Activated T-cell treated with anti-CD3 and anti-CD28 coated beads, Interleukin-2, amount 50 U/mL, for 4 hours (primary cell): ENCODE measurements at places on chromosomes 3 and 15.

- DNase-seq = no peak
These were observed 141.4 kb downstream of the TBL1XR1 start for GRCh38 chr3:177055605-177056571.

GRCh38 chr15:55587321-55588069, 650 bp downstream of the PYGO1 start:
- no peak for DNase-seq

DNA sequence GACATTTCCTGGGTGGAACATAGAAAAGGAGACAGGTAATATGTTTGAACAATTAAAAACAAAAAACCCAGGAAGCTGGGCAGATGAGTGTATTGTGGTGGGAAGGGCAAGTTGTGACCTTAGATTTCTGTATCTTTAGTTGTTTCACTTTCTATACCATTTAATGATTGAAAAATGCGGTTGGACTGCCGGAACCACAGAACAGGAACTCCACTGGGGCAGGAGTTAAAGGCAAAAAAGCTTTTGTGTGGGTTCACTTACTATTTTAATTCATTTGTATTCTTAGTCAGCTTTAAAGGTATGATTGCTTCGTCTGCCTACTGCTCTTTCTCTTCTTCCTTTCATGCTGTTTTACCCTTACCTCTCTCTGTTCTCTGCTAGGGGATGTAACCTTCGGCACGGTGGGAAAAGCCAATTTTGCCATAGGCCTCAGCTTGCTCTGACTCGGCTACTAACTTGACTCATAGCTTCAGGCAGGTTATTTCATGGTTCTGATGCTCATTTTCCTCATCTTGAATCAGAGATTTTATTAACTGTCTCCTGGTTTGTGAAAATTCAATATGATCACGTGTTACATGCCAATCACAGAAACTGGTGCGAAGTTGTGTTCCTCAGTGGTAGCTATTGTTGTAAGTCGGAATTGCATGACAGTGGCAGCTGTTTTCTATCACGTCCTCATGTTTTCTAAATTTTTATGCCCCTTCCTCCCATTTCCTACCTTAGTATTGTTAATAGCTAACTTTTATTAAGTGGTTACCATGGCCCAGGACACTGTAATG, 1.6 kb upstream of the MCTP2 start:
- peak; percentile 26 for DNase-seq

DNA sequence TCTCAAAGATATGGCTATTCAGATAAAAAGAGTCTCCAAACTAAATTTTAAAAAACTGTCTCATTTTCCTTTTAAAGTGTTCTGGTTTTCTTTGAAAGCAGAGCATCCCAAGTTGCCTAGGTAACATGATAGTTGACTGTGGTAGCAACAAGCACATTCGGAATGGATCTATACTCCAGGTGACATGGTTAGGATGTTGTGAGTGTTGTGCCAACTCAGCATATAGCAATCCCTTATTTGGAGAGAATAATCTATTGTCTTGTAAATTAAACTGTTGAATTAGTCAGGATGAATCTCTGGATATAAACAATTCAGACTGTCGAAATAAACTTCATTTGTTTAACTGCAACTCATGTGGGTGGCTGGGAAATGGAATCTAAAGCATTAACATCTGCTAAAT, 418.6 kb downstream of the TUSC7 start:
- DNase-seq = no peak

- DNase-seq = no peak
These were observed 7.2 kb downstream of the PLA1A start for GRCh38 chr3:119604878-119605277.

- DNase-seq = no peak
These were observed 239.9 kb downstream of the CPNE4 start for GRCh38 chr3:131794766-131795388.

DNA sequence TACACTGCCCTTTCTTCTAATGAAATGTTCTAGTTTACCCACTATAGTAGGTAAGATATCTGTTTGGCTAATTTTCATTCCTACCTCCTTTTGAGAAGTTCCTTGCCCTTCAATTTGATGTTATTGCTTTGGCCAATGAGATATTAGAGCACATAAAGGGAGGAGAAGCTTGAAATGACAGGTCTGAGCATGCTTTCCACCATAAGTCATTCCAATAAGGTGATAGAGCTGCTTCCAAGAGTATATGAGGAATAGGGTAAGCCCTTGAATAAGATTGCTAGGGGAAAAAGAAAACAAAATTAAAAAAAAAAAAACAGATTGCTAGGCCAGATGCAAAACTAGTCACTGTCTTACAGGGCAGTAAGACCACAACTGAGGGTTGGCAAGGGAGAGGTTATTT, 78.9 kb upstream of the TRIM42 start:
- DNase-seq = no peak

- no peak for DNase-seq
These were observed 26.7 kb downstream of the C3orf20 start for GRCh38 chr3:14701676-14702075.

- DNase-seq = no peak
These were observed 19.6 kb downstream of the CD86 start for GRCh38 chr3:122074621-122075265.

- no peak for DNase-seq
These were observed 40.2 kb downstream of the SUMF1 start for GRCh38 chr3:4426782-4427344.

- DNase-seq = no peak
These were observed 240.7 kb upstream of the TBC1D5 start for GRCh38 chr3:17983106-17983505.

DNA sequence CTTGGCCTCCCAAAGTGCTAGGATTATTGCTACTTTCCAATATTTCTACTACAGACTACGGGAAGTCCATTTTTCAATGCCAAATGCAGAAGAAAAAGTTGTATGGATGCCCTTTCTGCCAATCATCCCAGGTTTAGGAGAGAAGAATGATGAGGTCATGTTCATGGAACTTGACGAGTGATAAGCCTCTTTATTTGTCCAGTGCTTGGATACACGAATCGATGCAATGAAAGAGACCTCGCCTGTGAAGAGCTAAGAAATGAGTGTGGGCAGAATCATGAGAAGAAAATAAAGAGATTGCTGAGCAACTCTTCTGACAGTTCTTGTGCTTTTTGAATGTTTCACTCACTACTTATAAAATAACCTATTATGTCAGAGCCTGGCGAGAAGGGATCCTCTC, 996 bp upstream of the SLC28A1 start:
- DNase-seq = no peak

GRCh38 chr3:46353647-46354410, at the start of gene CCR2:
CCR2 (plus strand) TSS chr3:46354111; CDS start chr3:46357528, 3,417 bp downstream.
- DNase-seq = peak; percentile 14

DNA sequence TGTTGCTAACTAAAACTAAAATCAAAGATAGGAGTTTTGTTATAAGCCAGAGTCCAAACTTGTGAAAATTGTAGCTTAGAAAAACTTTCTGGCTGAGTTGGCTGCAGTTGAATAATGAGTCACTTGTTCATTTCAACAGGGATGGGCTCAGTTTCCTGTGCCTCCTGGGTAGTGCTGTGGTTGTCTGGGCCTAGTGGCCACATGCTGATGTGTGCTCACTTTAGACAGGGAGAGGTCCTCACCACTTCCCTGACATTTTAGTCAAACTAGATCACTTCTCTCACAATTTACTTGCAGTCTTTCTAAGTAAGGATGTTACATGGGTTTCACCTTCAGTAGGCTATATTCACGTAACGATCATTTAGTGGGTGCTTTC, 6.3 kb upstream of the UBE2Q2 start:
- DNase-seq = peak; percentile 12

GRCh38 chr15:40335938-40336743, 4.6 kb downstream of the CCDC9B start:
- DNase-seq = no peak

DNA sequence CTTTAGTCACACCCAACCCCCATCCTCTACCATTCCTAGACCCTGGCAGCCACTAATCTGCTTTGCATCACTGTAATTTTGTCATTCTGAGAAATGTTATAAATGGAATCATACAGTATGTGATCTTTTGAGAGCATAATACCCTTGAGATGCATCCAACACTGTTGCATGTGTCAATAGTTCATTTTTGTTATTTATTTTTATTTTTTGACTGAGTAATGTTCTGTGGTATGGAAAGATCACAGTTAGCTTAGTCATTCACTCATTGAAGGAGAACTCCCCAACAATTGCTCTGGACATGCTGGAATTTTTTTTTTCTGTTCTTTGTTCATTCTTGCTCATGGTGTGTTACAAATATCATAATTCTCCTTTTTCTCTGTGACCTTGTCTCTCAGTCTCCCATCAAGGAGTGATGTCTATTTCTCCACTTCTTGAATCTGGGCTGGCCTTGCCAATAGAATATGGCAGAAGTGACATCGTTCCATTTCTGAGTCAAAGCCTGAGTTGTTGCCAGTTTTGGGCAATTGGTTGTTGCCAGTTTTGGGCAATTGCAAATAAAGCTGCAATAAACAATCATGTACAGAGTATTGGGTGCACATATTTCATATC, 6.8 kb upstream of the ADPGK start:
- no peak for DNase-seq

DNA sequence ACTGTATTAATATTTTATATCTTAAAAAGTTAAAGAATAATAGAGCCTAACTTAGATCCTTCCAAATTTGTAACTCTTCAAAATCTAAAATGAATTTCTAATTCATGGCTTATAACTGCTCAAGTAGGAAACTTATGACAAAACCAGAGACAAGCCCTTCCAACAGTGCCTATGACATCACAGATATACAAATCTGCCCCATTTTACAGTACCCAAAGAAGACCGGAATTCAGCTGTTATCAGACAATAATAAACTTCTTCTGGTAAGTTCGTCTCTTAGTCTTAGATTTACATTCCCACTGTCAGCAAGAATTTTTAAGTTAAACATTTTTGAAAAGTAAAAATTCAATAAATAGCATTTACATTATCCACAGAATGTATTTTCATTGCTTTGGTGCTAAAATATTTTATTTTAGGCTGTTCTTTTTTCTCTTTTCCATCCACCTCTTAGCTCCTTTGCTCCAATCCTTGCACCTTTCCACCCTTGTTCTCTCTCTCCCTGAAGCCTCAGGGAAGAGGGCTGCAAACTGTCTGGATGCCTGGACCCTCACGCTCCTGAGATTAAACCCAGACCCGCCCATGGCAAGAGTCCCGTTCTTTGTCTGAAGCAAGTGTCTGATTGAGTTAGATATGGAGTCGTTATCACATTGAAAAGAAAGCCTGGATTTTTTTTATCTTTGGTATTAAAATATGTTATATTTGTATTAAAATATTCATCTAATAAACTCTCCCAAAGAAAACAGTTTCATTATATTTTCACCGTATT, 312.7 kb downstream of the ZBTB20 start:
- no peak for DNase-seq

DNA sequence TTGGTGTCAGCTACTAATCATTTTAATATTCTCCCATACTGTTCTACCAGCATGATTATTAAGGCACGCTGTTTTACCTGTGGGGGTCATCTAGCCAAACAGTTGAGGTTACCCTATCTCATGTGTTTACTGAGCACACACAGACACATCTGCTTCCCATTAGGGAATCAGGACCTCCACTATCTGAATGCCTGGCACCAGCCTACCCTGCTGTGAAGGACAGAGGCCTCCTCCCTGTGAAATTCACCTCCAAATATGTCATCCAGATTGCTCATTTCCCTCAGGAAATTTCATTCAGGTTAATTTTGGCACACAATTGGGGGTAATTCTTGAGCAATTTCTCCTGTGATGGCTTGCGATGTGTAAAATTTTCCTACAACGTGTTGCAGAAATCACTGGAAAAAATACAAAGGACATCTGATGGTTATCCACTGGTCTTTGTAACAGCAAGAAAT, 155.6 kb upstream of the NR2E3 start:
- no peak for DNase-seq

GRCh38 chr15:42846647-42847046, 73.9 kb downstream of the TTBK2 start:
- no peak for DNase-seq

DNA sequence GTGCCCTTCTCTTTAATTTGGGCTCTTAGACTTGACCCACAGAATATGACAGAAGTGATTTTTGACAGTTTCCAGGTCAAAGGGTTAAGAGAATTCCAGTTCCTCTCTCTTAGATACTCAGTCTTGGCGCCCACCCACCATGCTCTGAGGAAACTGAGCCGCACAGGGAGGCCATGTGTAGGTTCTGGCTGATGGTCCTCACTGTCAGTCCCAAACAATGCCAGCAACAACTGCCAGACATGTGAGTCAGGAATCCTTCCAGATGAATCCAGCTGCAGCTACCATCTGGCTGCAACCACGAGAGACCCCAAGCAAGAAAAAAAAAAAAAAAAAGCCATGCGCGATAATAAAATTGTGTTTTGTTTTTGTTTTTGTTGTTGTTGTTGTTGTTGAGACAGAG, 326.6 kb downstream of the MAGI1 start:
- no peak for DNase-seq

DNA sequence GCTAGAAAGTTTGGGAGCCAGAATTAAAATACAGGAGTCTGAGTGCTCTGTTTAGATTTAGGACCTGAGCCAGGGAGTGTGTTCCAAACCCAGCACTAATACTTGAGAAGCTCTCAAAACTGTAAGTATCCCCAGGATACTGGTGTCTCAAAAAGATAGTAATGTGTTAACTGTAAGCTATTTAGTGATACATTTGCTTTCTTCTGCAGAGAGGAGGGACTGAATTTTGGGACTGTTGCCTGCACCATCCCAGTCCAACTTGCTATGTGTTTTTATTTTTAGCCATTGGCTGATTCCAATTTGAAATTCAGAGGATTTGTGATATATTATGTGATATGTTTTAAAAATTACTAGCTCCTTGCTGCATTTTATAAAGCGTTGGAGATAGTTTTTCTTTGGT, 31.5 kb downstream of the UBE2E1 start:
- no peak for DNase-seq

DNA sequence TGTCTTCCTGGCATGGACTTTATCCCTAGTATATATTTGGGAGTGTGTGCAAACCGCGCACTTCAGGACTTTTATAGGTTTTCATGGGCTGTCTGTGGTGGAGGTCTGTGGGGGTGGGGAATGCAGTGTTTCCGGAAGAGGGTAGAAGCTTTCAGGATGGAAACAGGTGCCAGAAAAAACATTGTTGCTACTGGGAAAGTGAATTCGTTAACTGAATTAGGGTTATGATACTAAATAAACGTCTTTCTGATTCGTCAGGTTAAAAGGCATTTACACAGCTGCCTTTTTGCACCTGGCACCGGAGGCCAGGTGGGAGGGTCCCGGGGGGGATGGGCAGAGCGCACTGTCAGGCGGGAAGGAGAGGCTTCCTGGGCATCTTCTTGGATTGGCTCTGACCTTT, 62.1 kb downstream of the SLCO3A1 start:
- DNase-seq = no peak

DNA sequence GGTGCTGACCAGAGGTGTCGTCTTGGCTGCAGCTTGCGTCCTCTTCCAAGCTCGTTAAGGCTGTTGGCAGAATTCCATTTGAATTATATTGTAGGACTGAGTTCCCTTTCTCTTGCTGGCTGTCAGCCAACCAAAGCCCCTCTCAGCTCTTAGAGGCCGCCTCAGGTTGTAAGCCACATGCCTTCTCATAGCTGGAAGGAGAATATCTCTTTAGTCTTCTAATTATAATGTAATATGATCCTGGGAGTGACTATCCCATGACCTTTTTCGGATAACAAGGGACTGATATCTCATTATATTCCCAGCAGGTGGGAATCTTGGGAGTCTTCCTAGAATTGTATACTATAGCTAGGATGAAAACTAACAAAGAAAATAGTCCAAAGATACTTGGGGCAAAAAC, 4.8 kb downstream of the SCG5 start:
- no peak for DNase-seq
